ENCODE measurements at places on chromosomes 2 and 18.

- no peak for DNase-seq
Measured at GRCh38 chr2:27823569-27823968, 52.0 kb downstream of the MRPL33 start.

DNA sequence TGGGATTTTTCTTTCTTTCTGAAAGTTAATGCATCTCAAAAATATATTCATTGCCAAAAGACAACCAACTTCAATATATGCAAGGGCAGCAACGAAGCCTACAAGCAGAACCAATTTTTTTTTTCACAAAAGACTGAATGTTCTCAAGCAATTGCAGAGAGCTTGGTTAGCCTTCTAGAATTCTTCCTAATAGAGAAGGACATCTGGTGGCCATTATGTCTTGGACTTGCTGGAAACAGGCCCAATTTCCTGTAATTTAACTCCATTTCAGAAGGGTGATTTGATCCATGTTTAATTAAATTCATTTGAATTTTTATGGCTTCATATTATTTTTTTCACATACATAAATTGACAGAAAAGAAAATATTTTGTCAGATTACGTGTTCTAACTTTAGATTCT, 208.0 kb downstream of the TPGS2 start:
- no peak for DNase-seq

DNA sequence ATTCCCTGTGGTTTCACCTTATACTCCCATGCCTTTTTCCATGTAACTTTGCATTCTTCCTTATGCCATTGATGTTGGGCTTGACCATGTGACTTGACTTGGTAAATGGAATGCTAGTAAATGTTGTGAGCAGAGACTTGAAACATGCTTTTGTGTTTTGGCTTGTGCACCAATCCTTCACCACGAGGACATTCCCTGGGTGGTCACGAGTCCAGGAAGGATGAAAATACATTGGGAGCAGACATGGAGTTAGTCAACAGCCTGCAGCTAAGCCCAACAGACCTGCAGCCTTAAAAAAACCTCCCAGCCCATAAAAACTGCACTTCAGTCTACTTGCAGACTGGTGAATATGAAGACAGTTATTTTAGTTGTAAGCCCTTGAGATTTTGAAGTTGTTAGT, 116.5 kb upstream of the SPATS2L start:
- DNase-seq: no peak

DNA sequence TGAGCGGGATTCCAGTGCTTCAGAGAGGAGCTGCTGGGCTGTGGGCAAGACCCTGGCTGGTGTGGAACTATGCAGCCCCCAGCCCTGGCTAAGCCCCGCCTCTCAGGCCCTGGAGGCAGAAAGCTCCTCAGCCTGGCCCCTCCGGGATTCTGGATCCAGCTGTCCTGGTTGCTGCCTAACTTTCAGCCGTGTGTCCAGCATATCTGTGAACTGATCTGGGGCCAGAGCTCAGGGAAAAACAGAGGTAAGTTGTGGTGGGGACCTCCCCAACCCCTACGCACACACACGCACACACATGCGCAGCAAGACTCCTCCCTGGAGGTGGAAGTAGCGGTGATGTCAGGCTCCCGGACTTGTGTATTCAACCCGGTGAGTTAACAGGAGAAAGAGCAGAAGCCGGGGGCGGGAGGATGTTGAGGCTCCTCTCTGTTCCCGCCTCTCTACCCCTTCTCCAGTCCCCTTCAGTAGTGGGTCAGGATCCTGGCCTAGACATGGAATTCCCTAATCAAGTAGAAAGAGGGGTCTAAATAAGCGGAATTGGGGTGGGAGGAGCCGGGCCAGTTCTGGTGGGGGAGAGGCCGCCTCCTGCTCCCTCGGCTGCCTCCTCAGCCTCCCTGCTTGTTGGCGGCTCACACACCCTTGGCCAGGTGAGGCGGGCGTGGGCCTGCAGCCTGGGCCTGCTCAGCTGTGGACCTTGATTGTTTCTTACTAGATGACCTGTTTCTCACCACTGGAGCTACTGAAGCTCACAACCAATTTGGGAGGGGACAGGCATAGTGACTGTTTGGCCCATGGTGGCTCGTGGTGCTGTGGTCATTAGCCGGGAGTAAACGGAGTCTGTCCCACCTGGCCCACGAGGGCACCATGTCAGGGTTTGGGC, 33.4 kb downstream of the SIX2 start:
- DNase-seq: no peak

DNA sequence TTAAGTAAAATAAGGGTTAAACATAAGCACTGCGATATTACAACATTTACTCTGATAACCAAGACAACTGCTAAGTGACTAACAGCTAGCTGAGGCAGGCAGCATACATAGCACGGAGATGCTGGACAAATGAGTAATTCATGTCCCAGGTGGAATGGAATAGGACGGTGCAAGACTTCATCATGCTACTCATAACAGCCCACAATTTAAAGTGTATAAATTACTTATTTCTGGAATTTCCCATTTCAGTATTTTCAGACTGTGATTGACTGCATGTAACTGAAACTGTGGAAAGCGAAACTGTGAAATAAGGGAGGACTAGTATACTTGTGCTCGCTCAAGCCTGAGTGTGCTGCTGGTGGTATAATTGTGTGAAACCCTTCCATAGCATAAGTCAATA, 12.9 kb downstream of the IER3IP1 start:
- no peak for DNase-seq

- no peak for DNase-seq
Measured at GRCh38 chr2:39107156-39107555, 13.7 kb downstream of the SOS1 start.

DNA sequence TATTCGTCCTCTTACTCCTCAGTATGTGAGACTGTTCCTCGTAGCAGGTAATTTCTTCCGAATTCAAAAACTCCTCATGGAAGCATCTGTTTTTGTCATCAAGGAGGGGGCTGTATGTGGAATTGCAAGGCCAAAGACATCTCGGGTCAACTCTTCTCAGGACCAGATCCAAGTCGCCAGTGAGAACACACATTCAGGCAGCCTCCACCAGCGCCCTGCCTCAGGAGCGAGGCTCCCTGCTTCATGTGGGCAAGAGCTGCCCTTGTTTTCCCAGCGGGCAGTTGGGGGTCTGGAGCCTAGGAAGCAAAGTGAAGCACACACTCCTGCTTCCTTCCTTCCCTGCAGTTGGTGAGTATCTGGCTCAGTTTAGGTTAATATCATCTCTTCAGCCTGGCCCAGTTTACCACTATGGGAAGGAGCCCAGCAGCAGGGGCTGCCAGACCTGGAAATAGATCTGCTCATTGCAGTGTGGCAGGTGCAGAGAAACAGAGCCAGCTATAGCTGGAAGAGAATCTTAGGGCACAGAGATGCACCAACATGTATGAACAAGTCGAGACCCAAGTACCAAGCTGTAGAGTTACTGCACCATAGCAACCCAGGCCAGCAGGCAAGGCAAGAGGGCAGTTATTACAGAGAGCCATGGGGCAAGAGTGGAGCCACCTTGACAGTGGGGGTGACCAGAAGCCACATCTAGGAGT, 25.3 kb downstream of the TMEM127 start:
- no peak for DNase-seq
